ENCODE measurements at places on chromosomes 7 and 10. TPM values are rescaled to one million over a fixed set of nuclear protein-coding genes. Genes with fewer than 3 reads are reported as not detected.

- no peaks in the 10 kb centered on the region for H3K36me3 ChIP-seq
- H3K4me3 ChIP-seq = no peak overlapping the region
- no peak overlapping the region for H3K27ac ChIP-seq
- no peak for DNase-seq
Observed at GRCh38 chr7:31098642-31099360, 46.7 kb downstream of the ADCYAP1R1 start.

Gene VAX1
- not detected for total RNA-seq

GRCh38 chr7:36621396-36621795, 102.9 kb downstream of the AOAH start:
- H3K4me3 ChIP-seq = no peak overlapping the region
- H3K4me1 ChIP-seq = no peaks in the 10 kb centered on the region
- no peak for DNase-seq
- H3K27ac ChIP-seq = no peak overlapping the region
- no peaks in the 10 kb centered on the region for H3K36me3 ChIP-seq
- peaks cover 98% of the 10 kb centered on the region for H3K27me3 ChIP-seq

DNA sequence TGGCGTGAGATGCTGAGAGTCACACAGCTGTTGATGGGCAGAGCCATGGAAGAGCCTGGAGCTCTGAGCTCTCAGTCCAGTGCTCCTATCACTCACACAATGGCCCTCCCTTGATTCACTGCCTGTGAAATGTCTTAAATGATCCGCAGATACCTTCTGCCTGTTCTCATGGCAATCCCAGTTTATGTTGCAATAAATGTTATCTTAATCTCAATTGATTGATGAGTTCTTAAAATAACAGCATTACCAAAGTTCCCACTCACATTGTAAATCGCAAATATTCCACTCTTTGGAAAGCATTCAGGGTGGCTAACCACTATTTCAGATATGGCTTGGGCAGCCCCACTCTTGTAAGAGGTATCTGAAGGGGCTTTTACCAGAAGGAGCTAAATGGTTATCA, 865.5 kb downstream of the LRMDA start:
- no peaks in the 10 kb centered on the region for H3K4me1 ChIP-seq
- no peaks in the 10 kb centered on the region for H3K36me3 ChIP-seq
- H3K27me3 ChIP-seq = no peaks in the 10 kb centered on the region
- no peak overlapping the region for H3K4me3 ChIP-seq
- no peak for DNase-seq

- H3K27me3 ChIP-seq = no peaks in the 10 kb centered on the region
- no peaks in the 10 kb centered on the region for H3K36me3 ChIP-seq
- no peak overlapping the region for H3K4me3 ChIP-seq
- H3K4me1 ChIP-seq = 0 out of 2 replicates have a peak, but pooled peaks cover 10% of the 10 kb centered on the region
- H3K27ac ChIP-seq = peak overlapping the region; percentile 60
- peak; percentile 38 for DNase-seq
Observed at GRCh38 chr7:106823631-106824030, 41.5 kb upstream of the PIK3CG start.

DNA sequence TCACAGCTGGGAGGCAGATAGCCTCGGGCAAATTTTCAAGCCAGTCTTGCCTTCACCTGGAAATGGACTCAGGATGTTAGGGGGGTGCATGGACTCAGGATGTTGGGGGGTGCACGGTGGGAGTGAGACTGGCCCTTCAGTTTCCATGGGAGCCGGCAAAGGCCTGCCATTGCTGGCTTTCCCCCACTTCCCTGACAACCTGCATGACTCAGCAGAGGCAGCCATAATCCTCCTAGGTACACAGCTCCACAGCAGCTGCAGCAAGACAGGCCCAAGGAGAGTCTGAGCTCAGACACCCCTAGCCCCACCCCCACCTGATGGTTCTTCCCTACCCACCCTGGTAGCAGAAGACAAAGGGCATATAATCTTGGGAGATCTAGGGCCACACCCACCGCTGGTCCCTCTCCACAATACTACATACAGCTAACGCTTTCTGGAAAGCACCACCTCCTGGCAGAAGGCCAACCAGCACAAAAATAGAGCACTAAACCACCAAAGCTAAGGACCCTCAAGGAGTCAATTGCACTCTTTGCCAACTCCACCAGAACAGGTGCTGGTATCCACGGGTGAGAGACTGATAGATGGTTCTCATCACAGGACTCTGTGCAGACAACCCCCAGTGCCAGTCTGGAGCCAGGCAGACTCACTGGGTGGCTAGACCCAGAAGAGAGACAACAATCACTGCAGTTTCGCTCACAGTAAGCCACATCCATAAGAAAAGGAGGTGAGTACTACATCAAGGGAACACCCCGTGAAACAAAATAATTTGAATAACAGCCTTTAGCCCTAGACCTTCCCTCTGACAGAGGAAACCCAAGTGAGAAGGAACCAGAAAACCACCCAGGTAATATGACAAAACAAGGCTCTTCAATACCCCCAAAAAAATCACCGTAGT, 18.3 kb downstream of the C7orf25 start:
- no peak overlapping the region for H3K27ac ChIP-seq
- peaks cover 13% of the 10 kb centered on the region for H3K4me1 ChIP-seq
- H3K36me3 ChIP-seq = no peaks in the 10 kb centered on the region
- no peak for DNase-seq
